Activated CD8-positive, alpha-beta memory T cell treated with anti-CD3 and anti-CD28 coated beads, Interleukin-2, amount 10 ng/mL, durations not matched to agents 7 days and 5 days (primary cell): ENCODE measurements at places on chromosomes 12 and 14. TPM values are rescaled to one million over a fixed set of nuclear protein-coding genes. Genes with fewer than 3 reads are reported as not detected.

VRTN gene
- not detected for total RNA-seq

ZCRB1 gene
- total RNA-seq, result 55.9 TPM

FOXA1 gene
- not detected for total RNA-seq

TMEM229B gene
- 5.1 TPM for total RNA-seq

DNAI7 gene
- total RNA-seq, result 0.18 TPM

IFI27L1 gene
- 55.4 TPM for total RNA-seq

VDR gene
- total RNA-seq, result 69.8 TPM

KDM5A gene
- 101 TPM for total RNA-seq

SERPINA10 gene
- total RNA-seq, result not detected

BORCS5 gene
- total RNA-seq, result 35.5 TPM

ST8SIA1 gene
- 4.6 TPM for total RNA-seq

ZDHHC22 gene
- not detected for total RNA-seq

FAIM2 gene
- 0.06 TPM for total RNA-seq

GUCY2C gene
- not detected for total RNA-seq

CAPZA3 gene
- total RNA-seq, result not detected

OR4N2 gene
- not detected for total RNA-seq

ALDH2 gene
- total RNA-seq, result 0.68 TPM

DTD2 gene
- total RNA-seq, result 14.7 TPM

ARHGEF25 gene
- 0.84 TPM for total RNA-seq

RPL10L gene
- total RNA-seq, result not detected

WASHC4 gene
- total RNA-seq, result 45.6 TPM

NPFF gene
- total RNA-seq, result not detected

AQP2 gene
- not detected for total RNA-seq

CIROP gene
- total RNA-seq, result not detected

CMA1 gene
- total RNA-seq, result not detected

BDKRB2 gene
- total RNA-seq, result not detected

OR6C68 gene
- not detected for total RNA-seq

C12orf56 gene
- total RNA-seq, result not detected

SLC41A2 gene
- 6.3 TPM for total RNA-seq

CLECL1 gene
- 8.8 TPM for total RNA-seq
